HT-29 (cell line): ENCODE measurements at places on chromosomes 7 and 10.

GRCh38 chr10:116324951-116325635 lies 845 bp downstream of the CCDC172 start:
- DNase-seq: no peak

GRCh38 chr7:26723129-26723528 lies 141.3 kb downstream of the SKAP2 start:
- DNase-seq: no peak

DNA sequence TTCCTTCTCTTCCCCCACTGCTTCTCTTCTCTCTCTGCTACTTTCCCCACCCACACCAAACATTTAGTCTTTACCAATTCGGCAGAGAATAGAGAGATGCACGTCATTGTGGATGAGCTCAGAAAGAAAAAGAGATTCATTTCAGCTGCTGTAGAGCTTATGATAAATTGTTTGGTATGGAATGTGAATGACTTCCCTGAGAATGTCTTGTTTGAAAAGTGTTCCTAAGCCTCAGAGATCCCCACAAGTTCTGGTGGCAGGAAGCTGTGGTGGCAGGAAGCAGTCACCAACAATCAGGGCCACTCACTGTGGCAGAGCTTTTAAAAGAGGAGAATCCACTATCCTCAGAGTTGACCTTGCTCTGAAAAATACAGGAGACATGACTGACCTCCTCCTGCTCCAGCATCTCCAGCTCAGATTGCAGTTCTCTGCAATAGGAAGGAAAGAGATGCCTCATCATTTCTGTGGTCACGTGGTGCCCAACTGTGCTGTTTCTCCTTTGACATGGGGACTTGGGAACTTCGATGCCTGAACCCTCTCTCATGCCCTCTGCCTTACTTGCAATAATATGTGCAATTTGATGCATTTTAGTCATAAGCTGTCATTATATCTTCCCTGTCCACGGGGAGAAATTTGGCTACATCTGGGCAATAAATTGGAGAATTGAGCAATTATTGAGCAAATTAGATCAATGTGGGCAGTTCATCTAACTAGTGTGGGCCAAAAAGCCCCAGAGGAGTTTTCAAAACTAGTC lies 76.5 kb downstream of the BMPER start:
- no peak for DNase-seq

GRCh38 chr7:107692501-107692900 lies 31.9 kb downstream of the SLC26A4 start:
- DNase-seq: no peak

DNA sequence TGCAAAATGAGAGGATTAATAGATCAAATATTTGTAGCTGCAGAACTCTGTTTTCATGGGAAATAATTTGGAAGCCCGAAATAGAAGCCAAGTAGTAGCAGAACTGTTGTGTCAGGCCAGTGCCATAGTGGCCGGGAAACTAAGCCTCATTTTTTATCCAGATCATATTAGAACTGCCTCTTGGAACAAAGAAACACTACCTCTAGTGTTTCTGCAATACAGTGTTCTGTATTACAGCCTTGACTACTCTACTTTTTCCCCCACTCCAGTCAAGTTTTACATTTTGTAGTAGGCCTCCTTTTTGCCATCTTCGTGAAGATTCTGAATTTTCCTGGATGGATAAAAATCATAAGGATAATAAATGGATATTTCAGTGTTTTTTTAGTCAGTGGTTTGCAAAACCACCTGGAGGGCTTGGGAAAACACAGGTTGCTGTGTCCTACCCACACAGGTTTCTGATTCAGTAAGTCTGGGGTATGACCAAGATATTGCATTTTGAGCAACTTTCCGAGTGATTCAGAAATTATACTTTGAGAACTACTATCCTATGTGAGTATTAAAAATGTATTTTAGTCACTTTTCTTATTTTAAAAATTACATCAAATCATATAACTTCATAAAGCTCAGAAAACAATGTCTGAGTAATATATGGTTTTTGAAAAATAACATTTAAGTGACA lies 326.2 kb upstream of the KAT6B start:
- no peak for DNase-seq

- no peak for DNase-seq
Observed at GRCh38 chr7:41701068-41701941, 1.6 kb downstream of the INHBA start.

DNA sequence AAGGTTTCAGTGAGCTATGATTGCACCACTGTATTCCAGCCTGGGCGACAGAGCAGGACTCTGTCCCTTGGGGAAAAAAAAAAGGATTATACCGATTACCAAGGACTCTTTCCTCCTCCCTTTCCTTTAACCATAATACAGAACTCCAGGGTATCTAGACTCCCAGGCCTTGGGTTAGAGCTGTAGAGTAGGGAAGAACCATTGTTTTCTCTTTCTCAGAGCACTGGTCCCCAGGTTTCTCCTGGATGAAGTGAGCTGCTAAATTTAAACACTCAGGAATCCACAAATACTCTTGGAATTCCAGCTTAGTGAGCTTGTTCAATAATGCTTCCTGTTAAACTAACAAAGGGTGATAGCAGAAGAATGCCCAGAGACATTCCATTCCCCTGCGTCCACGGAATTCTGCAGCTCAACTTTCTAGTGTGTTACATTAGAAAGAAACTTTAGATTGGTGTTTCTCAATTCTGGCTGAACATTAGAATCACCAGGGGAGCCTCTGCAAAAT lies 14.6 kb upstream of the RPEL1 start:
- peak; percentile 69 for DNase-seq

GRCh38 chr10:128087884-128088709 lies 38.1 kb downstream of the MKI67 start:
- DNase-seq: peak; percentile 48

DNA sequence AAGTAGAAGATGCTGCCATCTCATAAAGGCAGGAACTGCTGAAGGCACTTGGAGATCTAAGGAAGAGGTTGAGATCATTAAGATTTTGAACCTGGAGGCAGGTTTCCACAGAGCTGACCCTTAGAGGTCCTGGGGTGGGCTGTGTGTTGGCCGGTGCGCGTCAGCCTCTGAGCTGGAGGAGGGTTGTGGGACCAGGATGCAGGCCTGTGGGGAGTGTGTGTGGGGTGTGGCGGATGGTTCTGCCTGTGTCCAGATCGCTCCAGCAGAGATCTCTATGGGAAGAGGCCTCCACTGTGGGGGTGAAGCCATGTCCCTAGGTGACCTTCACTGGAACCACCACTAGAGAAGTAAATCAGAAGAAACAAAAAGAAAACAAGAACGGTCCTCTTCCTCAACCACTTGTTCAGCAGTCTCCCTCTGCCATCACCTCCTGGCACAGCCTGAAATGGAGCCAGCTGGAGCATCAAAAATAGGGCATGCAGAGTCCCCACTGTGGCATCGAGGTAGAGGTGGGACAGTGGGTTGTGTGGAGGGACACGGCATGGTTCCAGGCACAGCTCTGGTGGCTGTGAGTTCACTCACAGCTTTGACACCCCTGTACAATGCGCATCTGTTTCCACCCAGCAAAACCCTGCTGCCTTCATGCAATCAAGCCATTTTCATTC lies 453.8 kb downstream of the TCERG1L start:
- no peak for DNase-seq

- no peak for DNase-seq
Observed at GRCh38 chr7:43864126-43864525, 5.2 kb downstream of the MRPS24 start.

DNA sequence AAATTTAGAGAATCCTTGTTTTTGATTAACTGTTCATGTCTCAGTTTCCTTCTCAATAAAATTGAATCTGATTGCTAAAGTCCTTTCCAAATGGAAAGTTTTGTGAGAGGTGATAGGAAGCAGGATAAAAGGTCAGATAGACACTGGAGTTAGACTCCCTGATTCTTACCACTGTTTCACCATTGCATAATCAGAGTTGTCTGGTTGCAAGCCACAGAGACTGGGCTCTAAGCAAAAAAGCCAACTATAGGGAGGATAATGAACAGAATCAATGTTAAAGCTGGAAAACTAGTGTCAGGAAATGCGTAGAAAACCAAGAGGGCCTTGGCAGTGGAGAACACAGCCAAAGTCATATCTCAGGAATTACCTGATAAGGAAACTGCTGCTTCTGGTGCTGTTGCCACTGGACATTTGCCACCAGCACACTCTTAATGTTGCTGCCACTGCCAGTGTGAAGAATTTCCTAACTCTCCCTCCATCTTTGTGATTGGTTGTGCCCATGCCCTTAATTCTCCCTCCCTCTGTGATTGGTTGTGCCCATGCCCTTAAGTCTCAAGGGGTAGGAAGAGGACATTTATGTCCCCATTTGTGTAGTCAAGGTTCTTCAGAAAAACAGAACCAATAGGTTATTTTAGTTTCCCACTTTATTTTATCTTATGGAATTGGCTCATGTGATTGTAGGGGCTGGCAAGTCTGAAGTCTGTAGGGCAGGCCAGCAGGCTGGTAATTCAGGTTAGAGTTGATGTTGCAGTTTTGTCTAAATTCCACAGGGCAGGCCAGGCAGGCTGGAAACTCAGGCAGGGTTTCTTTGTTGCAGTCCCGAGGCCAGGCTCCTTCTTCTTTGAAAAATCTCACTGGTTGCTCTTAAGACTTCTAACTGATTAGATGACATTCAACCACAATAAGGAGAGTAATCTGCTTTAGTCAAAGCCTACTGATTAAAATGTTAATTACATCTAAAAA lies 639.0 kb downstream of the REEP3 start:
- DNase-seq: no peak
